Amygdala (tissue), 56 donors: ENCODE measurements at places on chromosomes 13 and 19.

DNA sequence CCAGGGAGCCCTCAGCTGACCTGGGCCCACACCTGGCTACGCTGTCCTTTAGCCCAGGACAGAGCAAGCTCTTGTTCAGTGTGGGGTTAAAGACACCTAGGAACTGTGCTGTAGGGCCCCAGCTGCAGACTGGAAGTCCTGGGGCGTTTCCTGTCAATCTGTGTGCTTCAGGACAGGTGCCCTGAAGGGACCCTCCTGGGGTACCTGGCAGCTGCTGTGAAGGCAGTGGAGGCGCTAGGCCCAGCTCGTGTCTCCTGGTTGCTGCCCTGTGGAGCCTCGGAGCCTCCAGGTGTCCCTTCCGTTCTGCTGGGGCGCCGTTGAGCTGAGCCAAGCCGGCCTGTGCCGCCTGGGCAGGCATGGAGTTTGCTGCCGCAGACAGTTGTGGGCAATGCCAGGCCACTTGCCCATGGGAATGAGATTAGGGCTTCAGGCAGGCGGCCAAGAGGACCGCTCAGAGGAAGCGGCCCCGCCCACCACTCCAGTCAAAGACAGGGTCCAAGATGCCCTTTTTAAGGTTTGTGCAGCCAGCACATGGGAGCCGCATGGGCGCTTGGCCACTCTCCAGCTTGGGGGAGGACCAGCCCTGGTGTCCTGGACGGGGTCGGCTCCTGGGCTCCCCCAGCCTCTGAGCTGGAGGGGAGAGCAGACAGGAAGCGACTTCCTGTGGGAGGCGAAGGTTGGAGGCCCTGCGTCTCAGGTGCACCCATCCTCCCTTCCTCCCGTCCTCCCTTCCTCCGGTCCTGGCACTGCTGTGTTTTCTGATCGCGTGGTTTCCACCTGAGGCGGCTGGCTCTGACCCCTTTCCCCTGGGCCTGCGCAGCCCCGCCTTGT lies 4.0 kb downstream of the PTBP1 start:
- DNase-seq: no peak

- DNase-seq: no peak
Observed at GRCh38 chr19:1045247-1045603, 5.3 kb downstream of the ABCA7 start.

- no peak for DNase-seq
Observed at GRCh38 chr19:35860436-35860817, 3.7 kb downstream of the KIRREL2 start.

GRCh38 chr19:55666343-55667005 lies 8.6 kb upstream of the EPN1 start:
- no peak for DNase-seq

- no peak for DNase-seq
Observed at GRCh38 chr13:94700051-94700535, 12.3 kb downstream of the SOX21 start.

DNA sequence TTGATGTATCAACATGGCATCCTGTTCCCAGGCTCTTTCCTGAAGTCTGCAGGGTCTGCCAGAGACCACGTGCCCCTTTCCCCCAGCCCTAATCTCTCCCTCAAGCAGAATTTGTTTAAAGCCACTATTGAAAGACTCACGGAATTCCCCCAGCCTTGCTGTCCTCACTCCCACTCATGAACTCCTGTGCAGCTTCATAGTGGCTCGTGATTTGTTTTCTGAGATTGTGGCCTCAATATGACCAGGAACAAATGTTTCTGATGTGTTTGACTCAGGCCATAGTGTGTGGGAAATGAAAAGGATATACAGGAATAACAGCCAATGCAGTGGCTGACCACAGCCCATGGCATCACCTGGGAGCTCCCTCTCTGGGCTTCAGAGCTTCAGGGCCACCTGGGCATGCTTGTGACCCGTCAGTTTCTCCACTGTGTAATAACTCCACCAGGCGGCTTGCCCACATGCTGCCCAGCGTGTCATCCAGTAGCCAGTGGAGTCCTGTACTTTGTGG lies 8.1 kb upstream of the SERPINE3 start:
- no peak for DNase-seq

DNA sequence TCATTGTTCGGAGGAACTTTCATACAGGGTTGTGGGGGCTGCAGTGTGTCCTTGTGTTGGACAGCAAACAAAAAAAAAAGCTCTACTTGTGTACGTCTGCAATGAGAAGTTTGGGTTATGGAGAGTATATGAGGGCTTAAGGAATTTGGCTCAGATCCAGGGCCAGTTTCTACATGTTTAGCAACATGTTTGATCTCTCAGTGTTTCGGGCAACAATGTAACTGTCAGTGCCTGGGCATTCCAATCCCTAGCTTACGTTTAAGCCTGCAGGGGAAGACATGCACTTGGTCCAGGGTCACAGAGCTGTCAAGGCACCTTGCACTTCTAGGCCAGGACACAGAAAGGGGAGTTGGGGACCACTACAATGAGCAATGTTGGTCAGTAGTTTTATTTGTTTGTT lies 13.9 kb downstream of the ZNF543 start:
- no peak for DNase-seq

DNA sequence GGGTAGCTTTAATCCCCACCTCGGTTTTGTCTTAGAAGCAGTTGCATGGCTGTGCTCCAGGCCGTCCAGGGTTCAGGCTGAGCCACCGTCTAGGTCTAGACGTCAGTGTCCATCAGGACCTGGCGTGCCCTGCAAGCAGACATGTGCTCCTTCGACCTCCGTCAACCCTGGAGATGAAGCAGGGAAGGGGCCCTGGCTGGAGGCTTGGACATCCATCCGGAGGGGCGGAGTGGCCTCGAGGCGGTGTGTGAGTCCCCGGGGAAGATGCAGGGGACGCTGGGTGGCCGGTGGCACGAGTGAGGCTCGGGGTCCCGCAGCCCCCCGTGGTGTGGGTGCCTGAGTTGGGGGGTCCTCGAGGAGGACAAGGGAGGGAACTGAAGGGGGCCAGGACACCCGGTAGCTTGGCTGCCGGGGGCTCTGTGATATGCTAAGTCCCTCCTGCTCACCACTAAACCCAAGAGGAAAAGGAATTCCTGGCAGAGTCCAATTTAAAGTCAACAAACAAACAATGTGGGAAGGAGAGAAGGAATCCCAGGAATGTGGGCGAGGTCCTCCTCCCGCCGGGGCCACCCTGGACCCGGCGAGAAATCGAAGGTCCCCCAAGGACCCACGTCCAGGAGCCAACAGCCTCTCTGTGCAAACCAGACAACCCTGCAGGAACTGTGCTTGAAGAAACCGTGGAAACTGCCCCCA lies 14.9 kb upstream of the PTBP1 start:
- no peak for DNase-seq

GRCh38 chr13:111227405-111227804 lies 93.0 kb upstream of the TEX29 start:
- no peak for DNase-seq

DNA sequence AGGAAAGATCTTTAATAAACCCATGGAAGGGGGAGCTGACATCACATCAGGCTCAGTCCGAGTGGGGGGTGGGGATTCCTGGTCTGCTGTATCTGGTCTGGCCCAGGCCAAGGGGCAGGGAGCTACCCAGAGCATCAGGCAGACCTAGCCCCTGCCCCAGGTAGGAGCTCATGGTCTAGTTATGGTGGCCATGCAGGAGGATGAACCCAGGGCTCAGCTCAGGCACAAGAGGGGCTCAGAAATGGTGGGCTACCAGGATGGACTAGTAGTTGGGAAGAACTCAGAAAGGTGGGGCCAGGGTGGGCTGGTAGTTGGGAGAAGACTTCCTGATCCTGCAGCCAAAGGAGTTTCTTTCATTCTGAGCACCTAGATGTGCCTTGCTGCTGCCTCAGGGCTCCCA lies 14.3 kb downstream of the VSTM2B start:
- DNase-seq: no peak

- DNase-seq: no peak
Observed at GRCh38 chr19:17579661-17580244, 24.3 kb downstream of the COLGALT1 start.

DNA sequence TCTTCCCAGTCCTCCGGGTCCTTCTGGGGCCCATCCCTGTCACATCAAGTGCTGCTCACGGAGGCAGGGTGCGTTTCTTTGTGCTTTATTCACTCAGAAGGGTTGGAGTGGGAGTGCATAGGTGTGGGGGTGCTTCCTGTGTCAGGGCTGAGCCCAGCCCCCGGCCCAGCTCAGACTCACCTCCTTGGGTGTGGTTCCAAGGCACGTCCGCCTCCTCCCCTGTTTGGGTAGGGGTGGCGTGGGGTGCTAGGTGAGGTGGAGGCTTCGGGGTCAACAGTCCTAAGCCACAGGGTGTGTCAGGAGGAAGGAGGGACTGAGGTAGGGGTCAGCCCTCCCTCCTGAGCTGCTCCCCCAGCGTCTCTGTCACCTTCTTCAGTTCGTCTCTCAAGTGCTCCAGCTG lies 3.1 kb downstream of the CCER2 start:
- no peak for DNase-seq

- DNase-seq: no peak
Observed at GRCh38 chr13:62524498-62524897, 1108.8 kb upstream of the PCDH20 start.

DNA sequence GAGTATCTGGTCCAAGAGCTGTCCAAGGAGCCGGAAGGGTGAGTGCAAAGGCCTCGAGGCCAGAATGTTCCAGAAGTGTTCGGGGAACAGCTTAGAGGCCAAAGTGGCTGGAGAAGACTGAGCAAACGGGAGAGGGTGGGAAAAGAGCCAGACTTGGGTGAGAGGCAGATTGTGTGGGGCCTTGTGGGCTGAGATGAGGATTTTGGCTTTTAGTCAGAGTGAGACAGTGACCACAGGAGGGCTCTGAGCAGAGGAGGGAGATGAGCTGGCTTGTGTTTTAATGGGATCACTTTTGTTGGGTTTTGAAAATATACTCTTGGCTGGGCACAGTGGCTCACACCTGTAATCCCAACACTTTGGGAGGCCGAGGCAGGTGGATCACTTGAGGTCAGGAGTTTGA lies 5.6 kb downstream of the NANOS2 start:
- no peak for DNase-seq

DNA sequence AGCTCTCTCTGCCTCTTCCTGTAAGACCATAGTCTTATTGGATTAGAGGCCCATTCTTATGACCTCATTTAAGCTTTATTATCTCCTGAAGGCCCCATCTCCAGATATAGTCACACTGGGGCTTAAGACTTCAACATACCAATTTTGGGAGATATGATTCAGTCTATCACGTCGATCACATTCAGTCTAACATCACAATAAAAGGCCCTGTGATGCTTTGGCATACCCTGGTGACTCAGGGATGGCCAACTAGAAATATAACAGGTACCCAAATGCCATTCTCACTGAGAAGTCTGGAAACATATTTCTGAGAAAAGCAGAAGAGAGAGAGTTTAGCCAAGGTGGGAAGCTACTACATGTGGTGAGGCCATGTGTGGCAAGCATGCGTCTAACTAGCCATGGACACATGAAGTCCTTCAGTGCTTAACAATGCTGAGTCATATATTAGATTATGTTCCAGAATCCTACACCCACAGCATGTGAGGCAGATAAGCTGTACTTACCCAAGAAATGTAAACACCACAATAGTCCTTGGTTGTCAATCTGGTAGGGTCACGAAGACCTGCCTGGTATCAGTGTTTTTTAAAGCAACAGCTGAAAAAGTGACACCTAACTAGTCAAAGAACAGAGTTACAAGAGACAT lies 485.1 kb downstream of the FOXO1 start:
- DNase-seq: no peak

- peak; percentile 25 for DNase-seq
Observed at GRCh38 chr13:32427852-32428580, at the start of gene N4BP2L1. N4BP2L1 (minus strand) TSS chr13:32428130; CDS start chr13:32428082, 48 bp downstream.

- DNase-seq: no peak
Observed at GRCh38 chr19:34254698-34255432, 511 bp downstream of the GARRE1 start.

GRCh38 chr13:46571909-46572595 lies 19.1 kb downstream of the LRCH1 start:
- no peak for DNase-seq

DNA sequence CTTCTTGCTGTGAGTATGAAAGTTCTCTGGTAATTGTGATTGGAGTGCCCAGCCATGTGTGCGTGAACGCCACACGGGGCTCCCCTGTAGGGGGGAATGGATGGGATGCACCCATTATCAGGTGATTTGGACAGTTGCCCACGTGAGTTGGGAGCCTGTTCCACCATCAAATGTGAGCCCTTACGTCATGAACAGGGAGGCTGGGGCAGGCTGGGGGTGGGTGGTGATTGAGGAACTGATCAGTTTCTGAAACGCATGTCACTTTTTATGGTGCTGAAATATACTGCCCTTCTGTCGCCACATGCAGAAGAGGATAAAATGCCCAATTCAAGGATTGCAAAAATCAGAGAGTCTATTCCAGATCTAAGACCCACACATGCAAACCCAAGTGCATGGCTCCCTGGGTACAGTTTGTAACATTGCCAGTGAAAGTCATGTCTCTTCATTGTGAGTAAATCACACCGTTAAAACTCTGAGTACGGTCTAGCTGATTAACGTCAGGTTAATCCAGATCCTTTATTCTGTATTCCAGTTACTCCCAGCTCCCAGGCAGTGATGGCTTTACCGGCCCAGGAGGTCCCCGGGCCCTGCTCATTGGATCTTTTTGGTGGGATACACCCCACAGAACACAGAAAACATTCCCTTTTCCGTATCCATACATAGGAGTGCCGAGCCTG lies 90.2 kb downstream of the RAB20 start:
- DNase-seq: no peak

DNA sequence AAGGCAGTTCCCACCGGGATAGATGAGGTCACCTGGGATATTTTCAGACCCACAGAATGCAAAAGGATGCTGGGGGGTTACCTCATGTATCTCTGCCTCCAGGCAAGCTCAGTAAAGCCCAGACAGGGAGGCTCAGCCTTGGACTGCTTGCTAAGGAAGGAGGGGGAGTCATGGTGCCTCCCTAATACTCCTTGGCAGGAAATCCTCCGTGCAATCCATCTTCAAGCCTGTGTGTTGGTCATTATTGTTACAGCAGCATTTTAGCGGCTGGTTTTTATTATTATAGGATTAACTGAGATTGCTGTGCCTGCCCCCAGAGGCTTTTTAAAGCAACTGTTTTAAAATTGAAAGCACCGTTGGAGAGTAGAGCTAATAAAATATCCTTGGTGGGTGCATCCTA lies 188.5 kb upstream of the UBL3 start:
- no peak for DNase-seq

GRCh38 chr13:46894568-46894967 lies 2.3 kb downstream of the HTR2A start:
- no peak for DNase-seq

DNA sequence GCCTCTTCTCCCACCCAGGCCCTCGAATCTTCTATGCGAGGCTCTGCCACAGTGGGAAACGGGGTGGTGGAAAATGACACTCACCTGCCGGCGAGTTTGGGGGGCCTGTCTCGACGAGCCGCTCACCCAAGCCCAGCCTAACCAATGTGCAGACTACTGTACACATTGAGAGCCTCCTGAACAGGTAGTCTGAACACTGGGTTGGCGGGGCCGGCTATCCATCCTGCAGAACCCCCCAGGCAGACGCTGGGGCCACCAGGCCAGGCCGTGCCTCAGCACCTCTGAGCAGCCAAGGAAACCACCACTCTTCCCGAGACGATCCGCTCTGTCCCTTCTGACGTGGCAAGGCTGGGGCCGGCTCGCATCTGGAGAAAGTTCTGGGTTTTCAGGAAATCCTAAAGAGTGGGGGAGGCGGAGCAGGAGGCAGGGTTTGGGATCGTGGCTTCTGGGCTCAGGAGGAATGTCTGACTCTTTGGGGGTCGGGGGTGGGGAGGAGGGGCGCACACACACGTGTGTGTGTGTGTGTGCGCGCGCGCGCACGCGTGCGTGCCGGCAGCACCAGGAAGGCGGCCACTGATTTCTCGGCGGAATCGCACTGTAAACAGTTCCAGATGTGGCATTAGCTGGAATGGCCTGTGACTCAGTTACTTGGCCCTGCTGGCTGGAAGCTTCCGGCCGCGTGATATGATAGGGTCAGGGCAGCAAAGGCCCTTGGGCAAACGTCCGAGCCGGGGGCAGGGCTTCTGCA lies 18.5 kb downstream of the TMED1 start:
- no peak for DNase-seq
